IMR-90 (cell line): ENCODE measurements at places on chromosomes 2 and 18. TPM values are rescaled to one million over a fixed set of nuclear protein-coding genes. Genes with fewer than 3 reads are reported as not detected.
A peak's percentile ranks its signal among the peaks of the same experiment; 100 is the strongest.

GRCh38 chr2:128358941-128359731 is 40.5 kb upstream of the HS6ST1 start:
- DNase-seq, result no peak

DNA sequence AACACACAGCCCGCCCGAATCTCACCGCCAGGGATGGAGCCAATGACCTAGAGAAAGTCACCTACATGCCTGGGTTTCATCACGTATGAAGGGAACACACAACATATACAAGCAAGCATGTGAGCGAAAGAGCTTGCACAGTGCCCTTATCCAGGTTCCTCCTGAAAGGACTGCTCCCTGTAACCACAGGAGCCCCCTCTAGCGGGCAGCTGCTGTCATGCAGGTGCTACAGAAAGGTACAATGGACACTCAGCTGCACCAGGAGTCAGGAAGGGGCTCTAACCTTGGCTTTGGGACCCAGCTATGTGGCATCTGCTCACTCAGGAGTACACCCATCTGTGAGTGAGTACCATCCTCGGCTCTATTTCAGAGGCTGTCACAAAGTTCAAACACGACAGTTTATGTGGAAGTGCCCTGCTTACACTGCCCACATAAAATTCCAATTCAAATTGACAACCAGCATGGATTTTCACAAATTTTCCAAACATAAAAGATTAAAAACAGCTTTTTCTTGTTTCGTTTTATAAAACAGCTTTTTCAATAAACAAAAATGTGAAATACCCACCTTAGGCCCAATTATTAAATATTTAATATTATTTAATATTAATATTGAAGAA is 3.5 kb downstream of the NDUFA10 start:
- DNase-seq, result peak; percentile 47

- no peak for DNase-seq
Measured at GRCh38 chr2:26616706-26617587, 24.2 kb downstream of the CIB4 start.

DNA sequence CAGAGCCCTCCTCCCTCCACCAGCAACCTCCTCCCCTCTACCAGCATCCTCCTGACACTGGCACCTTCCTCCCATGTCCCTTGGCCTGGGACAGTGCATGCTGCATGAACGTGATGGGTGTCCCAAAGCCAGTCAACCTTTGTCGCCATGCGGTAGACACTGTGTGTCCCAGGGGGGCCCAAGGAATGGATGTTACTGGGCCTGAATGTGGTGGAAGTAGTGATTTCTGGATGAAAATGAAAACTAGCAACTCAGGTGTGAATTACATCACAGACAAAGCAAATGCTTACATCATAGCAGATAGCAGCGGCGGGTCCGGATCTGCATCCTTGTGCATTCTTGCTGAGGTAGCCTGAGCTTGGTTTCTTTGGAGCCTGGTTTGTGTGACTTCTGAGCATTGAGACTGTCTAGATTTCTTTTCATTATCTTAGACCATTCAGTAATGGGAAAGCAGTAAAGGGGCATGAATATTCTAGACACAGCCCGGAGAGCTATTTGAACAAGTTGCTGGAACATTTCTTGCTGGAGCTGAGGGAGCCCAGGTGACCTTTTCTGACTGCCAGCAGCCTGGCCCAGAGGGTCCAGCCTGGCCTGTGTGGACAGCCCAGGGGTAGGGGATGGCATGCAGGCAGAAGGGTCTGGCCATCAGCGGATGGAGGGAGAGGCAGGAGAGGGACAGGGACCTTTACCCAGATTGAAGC is 100.4 kb downstream of the FAM210A start:
- no peak for DNase-seq

- peak; percentile 54 for DNase-seq
Measured at GRCh38 chr2:32947484-32948143, 861 bp downstream of the LTBP1 start.

DNA sequence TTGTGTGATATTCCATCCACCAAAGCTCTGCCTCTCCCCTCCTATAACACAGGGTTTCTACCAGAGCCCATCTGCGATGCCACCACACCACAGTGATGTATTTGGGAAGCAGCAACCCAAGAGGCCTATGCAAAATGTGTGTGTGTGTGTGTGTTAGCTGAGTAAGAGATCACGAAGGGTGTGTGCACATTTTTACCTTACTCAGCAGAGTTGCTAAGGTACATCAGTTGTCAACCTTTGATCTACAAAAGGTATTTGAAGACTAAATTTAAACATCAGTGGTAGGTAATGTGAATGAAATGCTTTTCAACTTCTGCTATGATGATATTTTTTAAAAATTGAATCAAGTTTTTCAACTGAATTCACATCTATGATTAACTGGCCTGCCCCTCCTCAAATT is 227.6 kb downstream of the FBXO15 start:
- no peak for DNase-seq

DNA sequence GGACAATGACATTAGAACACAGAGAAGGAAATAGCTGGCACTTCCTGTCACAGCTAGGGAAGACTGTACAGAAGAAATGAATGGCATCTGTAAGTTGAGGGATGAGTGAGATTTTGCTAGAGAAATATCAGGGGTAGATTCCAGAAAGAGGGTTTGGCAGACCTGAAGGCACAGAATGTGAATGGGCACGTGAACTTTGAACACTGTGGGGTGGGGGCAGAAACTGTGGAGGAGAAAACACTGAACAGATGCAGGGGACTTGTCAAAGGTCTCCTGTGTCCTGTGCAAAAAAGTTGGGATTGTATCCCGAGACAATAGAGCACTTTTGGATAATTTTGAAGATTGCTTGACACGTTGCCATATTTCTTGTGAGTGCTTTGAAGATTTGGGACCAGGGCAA is 88.0 kb downstream of the PPP1R1C start:
- DNase-seq, result no peak

GRCh38 chr2:16677875-16678274 is 12.2 kb upstream of the CYRIA start:
- DNase-seq, result no peak

GRCh38 chr18:75923169-75923568 is 495.7 kb upstream of the SMIM21 start:
- DNase-seq, result peak; percentile 1

DNA sequence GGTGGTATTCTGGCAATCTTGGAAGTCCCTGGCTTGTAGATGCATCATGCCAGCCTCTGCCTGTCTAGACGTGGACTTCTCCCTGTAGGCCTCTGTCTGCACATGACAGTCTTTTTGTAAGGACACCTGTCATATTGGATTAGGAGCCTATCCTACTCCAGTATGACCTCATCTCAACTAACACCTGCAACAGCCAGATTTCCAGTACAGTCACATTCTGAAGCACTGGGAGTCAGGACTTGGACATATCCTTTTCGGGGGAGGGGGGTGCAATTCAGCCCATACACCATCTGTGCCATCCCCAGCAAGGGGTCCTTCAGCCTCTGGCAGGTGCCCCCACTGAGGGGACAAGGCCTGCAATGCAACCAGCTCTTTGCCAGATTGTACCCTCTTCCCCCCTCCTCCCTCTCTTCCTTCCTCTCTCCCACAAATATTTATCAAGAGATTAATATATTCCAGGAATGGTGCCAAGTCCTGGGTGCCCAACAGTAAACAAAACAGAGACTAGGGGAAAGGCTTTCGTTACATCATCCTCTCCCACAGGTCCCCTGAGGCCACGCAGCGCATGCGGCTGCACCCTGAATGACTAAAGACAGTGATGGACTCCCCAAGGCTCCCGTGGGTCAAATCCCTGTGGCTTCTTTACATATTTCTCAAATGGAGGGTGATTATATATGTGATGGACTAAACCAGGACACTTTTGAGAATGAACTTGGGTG is 20.5 kb upstream of the MYCN start:
- no peak for DNase-seq

GRCh38 chr2:27916293-27916995 is 25.9 kb downstream of the BABAM2 start:
- DNase-seq, result no peak

DNA sequence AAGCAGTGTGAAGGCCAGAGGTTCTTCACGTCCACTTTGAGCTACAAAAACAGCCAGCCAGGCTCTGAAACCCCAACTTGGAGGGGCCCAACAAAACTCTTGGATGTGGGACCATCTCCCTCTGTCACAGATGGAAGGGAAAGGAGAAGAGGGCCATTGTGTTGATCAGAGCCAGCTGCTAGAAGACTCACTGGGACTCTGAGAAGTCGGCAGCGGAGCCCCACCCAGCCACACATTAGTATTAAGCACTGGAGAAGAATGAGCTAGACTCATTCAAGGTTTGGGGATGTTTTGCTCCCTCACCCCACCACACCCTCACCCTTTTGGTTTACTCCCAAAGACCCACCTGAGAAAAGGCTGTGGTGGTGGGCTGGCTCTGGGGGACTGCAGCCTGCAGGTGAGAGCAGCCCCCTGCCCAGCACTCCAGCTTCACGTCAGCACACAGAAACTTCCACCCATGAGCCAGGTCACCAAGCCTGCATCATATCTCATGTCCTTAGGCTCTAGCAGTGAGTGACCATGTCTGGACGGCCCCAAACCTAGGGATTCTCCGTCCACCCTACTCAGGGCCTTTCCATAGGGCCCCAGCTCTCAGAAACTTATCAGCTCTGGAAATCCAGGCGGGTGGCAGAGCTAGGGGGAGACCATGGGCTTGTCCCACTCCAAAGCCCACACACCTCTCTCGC is 12.6 kb downstream of the TEX51 start:
- DNase-seq, result no peak

DNA sequence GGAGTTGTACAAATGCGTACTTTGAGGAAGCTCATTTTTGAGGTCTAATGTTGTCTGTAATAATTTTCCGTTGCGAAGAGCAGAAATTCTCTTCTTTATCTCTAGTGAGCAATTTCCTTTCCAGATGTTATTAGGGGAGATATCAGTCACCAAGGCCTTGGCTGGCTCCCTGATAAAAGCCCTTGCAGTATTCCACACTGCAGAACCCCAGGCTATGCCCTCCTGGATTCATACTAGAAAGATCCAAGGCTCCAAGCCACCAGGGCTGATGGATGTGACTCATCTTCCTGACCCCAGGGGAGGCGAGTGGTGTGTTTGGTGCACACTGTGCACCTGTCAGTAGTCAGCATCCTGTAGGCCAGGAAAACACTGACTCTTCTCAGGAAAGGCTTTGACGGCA is 34.7 kb downstream of the INO80C start:
- DNase-seq, result no peak

GRCh38 chr2:11582612-11582861 is 48.7 kb downstream of the GREB1 start:
- DNase-seq, result no peak

- DNase-seq, result no peak
Measured at GRCh38 chr18:50341443-50341842, 33.4 kb upstream of the SKA1 start.

CIB4 gene
- not detected in 2 replicates for polyA plus RNA-seq

REG3G gene
- not detected in 2 replicates for polyA plus RNA-seq

RFTN2 gene
- 0.44 and 0.73 TPM in 2 replicates for polyA plus RNA-seq

DRC1 gene
- polyA plus RNA-seq, result not detected in 2 replicates

DNAH6 gene
- 0.07 and 0.09 TPM in 2 replicates for polyA plus RNA-seq

RNF138 gene
- polyA plus RNA-seq, result 18.1 and 20.2 TPM in 2 replicates

CDH7 gene
- not detected in 2 replicates for polyA plus RNA-seq

SAG gene
- not detected in 2 replicates for polyA plus RNA-seq

ATP6V1B1 gene
- polyA plus RNA-seq, result 1.3 and 1.4 TPM in 2 replicates

TSGA10 gene
- 0.22 and 0.32 TPM in 2 replicates for polyA plus RNA-seq
